ENCODE measurements at places on chromosomes 11 and 22. TPM values are rescaled to one million over a fixed set of nuclear protein-coding genes. Genes with fewer than 3 reads are reported as not detected.

The LRRC4C gene
- not detected for total RNA-seq

The OR5B21 gene
- total RNA-seq, result not detected

The CPT1B gene
- total RNA-seq, result 2.7 TPM

The DRG1 gene
- 79.3 TPM for total RNA-seq

The BBOX1 gene
- not detected for total RNA-seq

The NPTXR gene
- 0.32 TPM for total RNA-seq

The CRYBB2 gene
- not detected for total RNA-seq

DNA sequence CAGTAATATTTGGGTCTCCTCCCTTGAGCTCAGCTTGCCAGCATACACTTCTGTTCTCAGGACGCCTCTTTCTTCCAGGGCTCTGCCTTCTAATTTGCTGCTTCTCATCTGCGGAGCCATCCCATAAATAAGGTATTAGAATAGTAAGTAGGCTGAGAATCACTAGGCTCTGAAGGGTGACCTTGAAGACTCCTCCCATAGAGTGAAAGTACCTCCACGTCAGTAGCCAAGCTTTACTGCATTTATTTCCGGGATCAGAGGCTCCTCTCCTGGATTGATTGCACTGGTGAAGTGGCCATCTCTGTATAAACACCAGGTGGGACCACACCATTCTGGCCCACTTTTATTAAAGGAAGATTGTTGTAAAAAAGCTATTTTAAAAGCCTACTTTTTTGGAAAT, 315.5 kb downstream of the FAT3 start:
- no peak for DNase-seq

GRCh38 chr11:129815596-129816461, at the start of gene TMEM45B:
TSS of gene TMEM45B (plus strand) at chr11:129815848. CDS start at chr11:129852483, 36,635 bp downstream.
- no peak for DNase-seq

DNA sequence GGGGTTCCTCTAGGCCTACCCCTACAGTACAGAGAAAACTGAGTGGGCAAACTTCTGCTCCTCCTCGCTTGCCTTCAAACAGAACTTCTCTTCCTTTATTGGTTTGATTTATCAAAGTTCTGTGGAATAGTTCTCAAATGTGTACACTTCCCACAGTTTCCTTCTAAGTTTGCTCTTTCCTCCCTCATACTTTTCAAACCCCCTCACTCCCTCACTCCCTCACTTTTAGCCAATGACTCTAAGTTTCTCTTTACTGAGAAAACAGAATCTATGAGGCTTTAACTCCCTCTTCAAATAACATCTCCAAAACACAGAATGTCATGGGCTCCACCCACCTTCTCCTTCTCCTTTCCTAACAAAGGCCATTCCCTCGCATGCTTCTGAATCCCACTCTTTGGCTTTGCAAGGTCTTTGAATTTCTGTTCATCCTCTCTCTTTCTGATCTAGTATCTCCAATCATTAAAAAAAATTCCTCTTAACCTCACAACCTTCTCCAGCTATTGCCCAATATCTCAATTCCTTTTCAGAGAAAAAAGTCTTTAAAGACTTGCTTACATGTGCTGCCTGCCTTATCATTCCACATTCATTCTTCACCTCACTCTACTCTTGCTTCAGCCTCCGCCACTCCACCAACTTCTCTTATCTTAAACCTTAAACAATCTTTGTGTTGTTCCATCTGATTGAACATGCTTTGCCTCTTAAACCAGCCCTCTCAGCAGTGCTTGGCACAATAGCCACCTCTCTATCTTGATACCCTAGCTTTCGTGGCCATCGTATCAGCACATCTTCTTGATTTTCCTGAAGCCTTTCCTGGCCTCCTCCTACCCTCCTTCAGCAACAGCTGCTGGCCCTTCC, 57.2 kb downstream of the DDI1 start:
- no peak for DNase-seq

DNA sequence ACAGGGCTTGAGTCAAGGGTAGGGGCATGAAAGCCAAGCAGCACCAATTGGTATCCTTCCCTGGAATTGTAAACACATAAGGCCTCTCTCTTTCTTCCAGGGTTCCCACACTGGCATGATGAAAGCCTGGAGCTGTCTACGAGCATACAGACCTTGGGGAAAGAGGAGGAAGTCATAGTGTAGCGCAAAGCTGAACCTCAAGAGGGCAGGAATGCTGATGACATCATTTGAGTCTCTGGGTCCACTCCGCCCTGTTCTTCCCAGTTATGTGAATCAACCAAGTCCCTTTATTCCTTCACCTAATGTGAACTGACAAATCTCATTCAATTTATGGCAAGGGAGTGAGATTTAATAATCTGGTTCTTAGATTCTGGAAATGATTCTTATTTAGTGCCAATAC, 266.4 kb upstream of the NCAM1 start:
- no peak for DNase-seq

DNA sequence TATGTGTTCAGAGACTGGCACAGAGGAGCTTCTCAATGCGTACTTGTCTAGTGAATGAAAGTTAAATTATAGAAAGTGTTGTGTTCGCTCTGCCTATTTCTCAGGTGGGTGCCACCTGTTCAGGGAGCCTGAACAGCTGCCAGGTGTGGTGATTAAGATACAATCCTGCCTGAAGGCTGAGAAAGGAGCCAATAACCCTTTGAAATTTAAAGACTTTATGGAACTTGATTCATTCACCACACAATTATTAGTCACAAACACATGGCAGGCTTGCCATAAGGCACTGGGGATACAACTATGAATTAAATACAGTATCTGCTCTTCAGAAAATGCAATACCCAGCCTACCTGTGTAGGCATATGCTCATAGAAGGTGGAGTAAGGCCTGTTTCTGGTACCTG, 92.9 kb upstream of the AMOTL1 start:
- DNase-seq, result no peak

DNA sequence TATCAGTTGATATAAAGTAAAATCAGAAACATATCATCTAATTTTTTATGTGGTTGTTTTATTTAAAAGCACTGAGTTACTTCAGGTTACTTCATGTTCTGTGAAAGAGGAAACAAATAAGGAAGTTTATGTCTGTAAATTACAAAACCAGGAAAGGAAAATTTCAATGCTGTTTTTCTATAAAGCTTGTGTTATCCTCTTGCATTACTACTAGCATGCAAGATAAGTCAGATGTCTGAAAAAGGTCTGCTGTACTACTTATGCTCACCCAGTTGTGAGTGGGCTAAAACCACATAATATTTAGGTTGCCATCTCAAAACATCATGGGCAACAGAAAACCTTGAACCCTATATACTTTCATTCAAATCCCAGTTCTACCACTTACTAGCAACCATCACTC, 121.5 kb downstream of the ATG16L2 start:
- DNase-seq, result no peak

DNA sequence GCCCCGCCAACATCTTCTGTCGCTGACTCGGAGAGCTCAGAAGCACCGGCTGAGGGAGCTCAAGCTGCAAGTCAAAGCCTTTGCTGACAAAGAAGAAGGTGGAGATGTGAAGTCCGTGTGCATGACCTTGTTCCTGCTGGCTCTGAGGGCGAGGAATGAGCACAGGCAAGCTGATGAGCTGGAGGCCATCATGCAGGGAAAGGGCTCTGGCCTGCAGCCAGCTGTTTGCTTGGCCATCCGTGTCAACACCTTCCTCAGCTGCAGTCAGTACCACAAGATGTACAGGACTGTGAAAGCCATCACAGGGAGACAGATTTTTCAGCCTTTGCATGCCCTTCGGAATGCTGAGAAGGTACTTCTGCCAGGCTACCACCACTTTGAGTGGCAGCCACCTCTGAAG, 6.7 kb downstream of the RAG1 start:
- no peak for DNase-seq

DNA sequence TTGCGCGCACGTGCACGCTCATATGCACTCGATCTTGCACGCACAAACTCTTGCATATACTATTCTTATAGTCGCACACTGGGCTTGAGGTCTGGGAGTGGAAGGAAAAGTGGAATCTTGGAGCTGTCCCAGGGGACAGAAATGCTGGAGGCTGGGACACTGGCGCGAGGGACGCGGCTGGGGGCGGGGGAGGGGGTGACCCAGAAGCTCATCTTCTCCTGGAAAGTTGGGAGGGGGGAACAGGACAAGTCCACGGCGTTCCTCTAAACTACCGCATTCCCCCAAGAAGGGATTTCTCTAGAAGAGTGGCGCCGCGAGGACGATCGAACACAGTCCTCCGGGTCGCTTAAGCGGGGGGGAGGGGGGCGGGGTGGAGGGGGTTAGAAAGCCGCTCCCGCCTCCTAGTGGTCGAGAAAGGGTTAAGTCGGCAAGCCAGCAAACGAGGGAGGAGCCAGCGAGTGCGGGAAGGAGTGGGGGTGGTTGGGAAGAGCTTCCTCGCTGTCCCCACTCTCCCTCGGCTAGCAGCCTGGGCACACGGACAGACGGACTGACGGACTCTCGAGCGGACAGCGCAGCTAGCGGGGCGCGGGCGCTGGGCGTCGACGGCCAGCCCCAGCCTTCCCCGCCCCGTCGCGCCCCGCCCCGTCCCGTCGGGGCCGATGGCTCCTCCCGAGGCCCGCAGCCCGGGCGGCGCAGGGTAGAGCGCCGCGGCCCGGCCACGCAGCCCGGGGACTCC, at the start of gene RTN4RL2:
Gene RTN4RL2 (plus strand): TSS at position 507 of the 736 bp plus-strand sequence. CDS start 338 bp downstream, outside the sequence.
- no peak for DNase-seq

DNA sequence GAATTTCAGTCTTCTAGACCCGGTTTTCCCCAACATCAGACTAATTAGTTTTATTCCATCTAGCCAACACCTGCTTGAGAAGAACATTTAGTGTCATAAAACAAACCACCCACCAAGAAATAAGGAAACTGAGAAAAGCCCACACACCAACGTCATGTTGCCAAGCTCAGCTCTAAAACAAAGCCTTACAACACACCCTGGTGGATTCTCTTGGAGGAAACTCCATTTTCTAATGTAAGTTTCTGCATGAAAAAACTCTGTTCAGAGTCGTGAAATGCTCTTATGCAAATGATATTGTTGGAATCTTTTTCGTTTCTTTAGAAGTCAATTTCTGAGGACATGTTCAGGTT, 105.0 kb upstream of the RAG2 start:
- DNase-seq, result no peak

GRCh38 chr22:47919001-47919441, 1156.6 kb downstream of the TBC1D22A start:
- no peak for DNase-seq

DNA sequence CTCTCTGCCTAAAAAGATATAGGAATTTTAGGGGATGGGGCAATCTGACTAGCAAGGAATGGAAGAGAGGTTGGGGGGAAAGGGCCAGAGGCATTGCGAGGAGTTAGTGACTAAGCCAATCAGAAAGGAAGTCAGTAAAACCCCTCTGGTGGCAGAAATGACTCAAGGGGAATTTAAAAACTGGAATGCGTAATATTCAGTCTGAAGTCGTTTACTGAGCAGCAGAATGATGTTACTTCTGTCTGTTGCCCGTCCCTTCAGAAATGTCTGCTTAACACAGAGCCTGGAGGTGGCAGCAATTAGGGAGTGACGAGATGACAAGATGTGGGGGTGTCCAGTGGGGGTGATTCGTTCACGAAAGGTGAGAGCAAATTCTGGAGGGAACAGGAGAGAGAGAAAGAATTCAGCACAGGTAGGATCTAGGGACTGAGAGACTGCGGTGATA, 107.7 kb upstream of the CLMP start:
- no peak for DNase-seq

DNA sequence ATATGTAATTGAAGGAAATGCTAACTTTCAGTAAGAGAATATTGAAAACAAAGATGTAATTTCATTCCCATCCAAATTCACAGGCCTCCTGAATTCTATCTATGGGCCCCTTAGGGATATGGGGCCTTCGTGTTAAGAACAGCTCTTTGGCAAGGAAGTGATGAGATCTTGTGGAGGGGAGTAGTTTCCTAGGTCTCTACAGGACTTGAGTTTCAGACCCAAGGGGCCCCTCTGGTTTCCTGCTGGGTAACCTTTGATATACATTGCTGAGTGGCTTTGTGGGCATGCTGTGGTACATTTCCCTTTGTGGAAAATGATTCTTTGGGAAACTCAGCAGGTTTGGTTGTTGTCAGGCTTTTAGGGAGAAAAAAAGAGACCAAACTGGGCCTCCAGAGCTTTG, 6.2 kb downstream of the STIM1 start:
- no peak for DNase-seq

DNA sequence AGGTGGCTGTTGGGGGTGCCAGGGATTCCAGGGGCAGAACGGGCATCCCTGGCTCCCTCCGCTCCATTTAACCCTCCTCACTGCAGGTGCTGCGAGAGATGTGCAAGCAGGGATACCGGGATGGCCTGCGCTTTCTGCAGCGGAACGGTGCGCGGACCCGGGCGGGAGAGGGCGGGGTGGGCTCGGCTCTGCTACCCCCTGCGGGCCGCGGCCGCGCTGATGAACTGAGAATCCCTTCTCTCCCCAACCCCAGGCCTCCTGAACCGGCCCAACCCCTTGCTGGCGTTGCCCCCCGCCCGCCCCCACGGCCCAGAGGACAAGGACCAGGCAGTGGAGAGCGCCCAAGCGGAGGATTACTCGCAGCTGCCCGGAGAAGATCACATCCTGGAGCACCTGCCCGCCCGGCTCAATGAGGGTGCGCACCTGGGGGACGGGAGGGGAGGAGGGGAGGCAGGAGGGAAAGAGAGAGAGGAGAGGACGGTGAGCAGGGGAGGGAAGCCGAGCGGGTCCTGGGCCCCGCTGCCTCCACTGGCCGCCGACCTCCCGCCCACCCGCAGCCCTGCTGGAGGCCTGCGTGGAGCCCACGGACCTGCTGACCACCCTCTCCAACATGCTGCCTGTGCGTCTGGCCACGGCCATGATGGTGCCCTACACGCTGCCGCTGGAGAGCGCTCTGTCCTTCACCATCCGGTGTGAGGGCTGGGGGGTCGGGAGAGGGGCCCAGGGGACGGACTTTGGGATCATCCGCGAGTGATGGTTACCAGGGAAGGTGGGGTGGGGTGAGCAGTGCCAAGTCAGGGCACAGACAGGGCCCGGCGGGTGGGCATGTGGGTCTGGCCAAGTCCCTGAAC, 4.1 kb upstream of the CRACR2B start:
- no peak for DNase-seq

DNA sequence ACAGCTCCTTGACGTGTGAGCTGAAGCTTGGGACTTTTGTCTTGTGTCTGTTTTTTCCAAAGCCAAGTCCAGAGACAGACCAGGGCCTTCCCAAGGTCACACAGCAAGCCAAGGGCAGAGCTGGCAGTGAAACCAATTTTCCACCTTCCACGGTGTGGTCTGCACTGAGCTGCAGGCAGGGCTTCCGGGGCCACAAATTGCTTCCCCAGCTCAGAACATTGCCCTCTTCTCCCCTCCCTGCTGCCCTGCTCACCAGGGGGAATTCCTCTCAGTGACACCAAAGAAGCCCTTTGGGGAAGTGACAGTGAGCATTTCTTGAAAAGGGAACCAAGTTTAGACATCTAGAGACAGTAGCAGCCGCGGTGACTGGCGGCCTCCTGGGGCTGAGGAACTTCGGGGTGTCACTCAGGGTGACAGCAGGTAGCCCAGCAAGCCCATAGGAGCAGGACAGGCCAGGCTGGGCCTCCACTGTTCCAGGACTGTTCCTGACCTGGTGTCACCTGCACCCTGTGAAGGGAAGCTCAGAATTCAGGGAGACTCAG, 9.2 kb downstream of the FXYD2 start:
- DNase-seq, result no peak

Data from pulmonary artery endothelial cell (primary cell).